ENCODE measurements at places on chromosomes 3 and 15. TPM values are rescaled to one million over a fixed set of nuclear protein-coding genes. Genes with fewer than 3 reads are reported as not detected.

NPAP1 gene
- 0.28 TPM for total RNA-seq

- H3K36me3 ChIP-seq = no peaks in the 10 kb centered on the region
- no peak overlapping the region for H3K4me3 ChIP-seq
- no peak for DNase-seq
- H3K27ac ChIP-seq = no peak overlapping the region
- H3K4me1 ChIP-seq = no peaks in the 10 kb centered on the region
Measured at GRCh38 chr15:66938114-66938830, 127.1 kb upstream of the SMAD3 start.

GRCh38 chr3:10322352-10322710 is 1.4 kb upstream of the SEC13 start:
- no peak overlapping the region for H3K27ac ChIP-seq
- no peak for DNase-seq
- H3K27me3 ChIP-seq = peaks cover 17% of the 10 kb centered on the region
- H3K4me1 ChIP-seq = no peaks in the 10 kb centered on the region

TRIM71 gene
- 21.8 TPM for total RNA-seq

- H3K27ac ChIP-seq = peak overlapping the region; percentile 99
- H3K36me3 ChIP-seq = no peaks in the 10 kb centered on the region
- peaks cover 7% of the 10 kb centered on the region for H3K4me1 ChIP-seq
Measured at GRCh38 chr15:45586601-45587094, 531 bp upstream of the BLOC1S6 start.

GRCh38 chr15:45449916-45450867 is 71.8 kb upstream of the GATM start:
- no peak overlapping the region for H3K27ac ChIP-seq
- no peaks in the 10 kb centered on the region for H3K4me1 ChIP-seq
- H3K27me3 ChIP-seq = no peaks in the 10 kb centered on the region
- no peak overlapping the region for H3K4me3 ChIP-seq
- DNase-seq = no peak

Measured in cardiac muscle cell (in vitro differentiated cells and primary cell).